Endothelial cell of coronary artery (primary cell): ENCODE measurements at places on chromosomes 11 and 22. TPM values are rescaled to one million over a fixed set of nuclear protein-coding genes. Genes with fewer than 3 reads are reported as not detected.

Gene NAT10
- total RNA-seq = 18.8 and 23.3 TPM in 2 replicates

Gene OVOL1
- not detected in 2 replicates for total RNA-seq

Gene FIBIN
- total RNA-seq = 0.47 TPM in 1 of 2 replicates, not detected in the other

Gene SCUBE2
- 0.81 and 1.2 TPM in 2 replicates for total RNA-seq

Gene GRAMD4
- 12.3 and 12.8 TPM in 2 replicates for total RNA-seq

Gene LRP4
- total RNA-seq = 0.66 and 0.90 TPM in 2 replicates

Gene ROM1
- 7.3 and 8.5 TPM in 2 replicates for total RNA-seq

Gene LMO1
- total RNA-seq = not detected in 2 replicates

Gene MRGPRX4
- not detected in 2 replicates for total RNA-seq

Gene RAB38
- 2.0 and 2.7 TPM in 2 replicates for total RNA-seq

Gene APOA5
- not detected in 2 replicates for total RNA-seq

Gene CCDC134
- total RNA-seq = 5.0 and 6.1 TPM in 2 replicates

Gene C11orf91
- total RNA-seq = 0.38 and 0.54 TPM in 2 replicates

Gene CRYBB3
- not detected in 2 replicates for total RNA-seq

Gene PRODH
- under 0.01 and 0.09 TPM in 2 replicates for total RNA-seq

Gene ENTHD1
- not detected in 2 replicates for total RNA-seq

Gene TSGA10IP
- under 0.01 TPM in 1 of 2 replicates, not detected in the other for total RNA-seq

Gene EML3
- total RNA-seq = 24.2 and 30.8 TPM in 2 replicates

Gene C1QTNF5
- 58.2 and 65.6 TPM in 2 replicates for total RNA-seq

Gene DSCAML1
- not detected in 2 replicates for total RNA-seq

Gene FREY1
- total RNA-seq = 0.54 and 0.75 TPM in 2 replicates

Gene THRSP
- total RNA-seq = not detected in 2 replicates

Gene GRM5
- 0.18 TPM in 1 of 2 replicates, not detected in the other for total RNA-seq

Gene CCDC87
- 0.18 and 0.28 TPM in 2 replicates for total RNA-seq

Gene CABP2
- total RNA-seq = not detected in 2 replicates

Gene MMP11
- 8.0 and 8.6 TPM in 2 replicates for total RNA-seq

Gene AAMDC
- total RNA-seq = 65.6 and 78.5 TPM in 2 replicates

Gene DTX4
- 0.18 and 1.2 TPM in 2 replicates for total RNA-seq

Gene TRPM5
- total RNA-seq = not detected in 2 replicates

Gene RFPL3
- total RNA-seq = not detected in 2 replicates

Gene GGTLC3
- total RNA-seq = not detected in 2 replicates

Gene MS4A12
- not detected in 2 replicates for total RNA-seq

Gene DKK3
- total RNA-seq = 179 and 288 TPM in 2 replicates

Gene BIRC3
- 1.7 and 4.6 TPM in 2 replicates for total RNA-seq

Gene KCNE3
- 0.28 and 0.45 TPM in 2 replicates for total RNA-seq

Gene LRRC75B
- total RNA-seq = 2.3 and 3.5 TPM in 2 replicates

Gene SLC35F2
- 58.4 and 92.0 TPM in 2 replicates for total RNA-seq

Gene TRIM49D2
- total RNA-seq = not detected in 2 replicates

Gene LDHAL6A
- total RNA-seq = not detected in 2 replicates

Gene FGF3
- total RNA-seq = not detected in 2 replicates

Gene RAB36
- 1.0 and 1.3 TPM in 2 replicates for total RNA-seq

Gene TYR
- total RNA-seq = not detected in 2 replicates
